ENCODE measurements at places on chromosomes 5 and 9.

- DNase-seq = no peak
Observed at GRCh38 chr9:112665347-112665746, 52.6 kb downstream of the INIP start.

DNA sequence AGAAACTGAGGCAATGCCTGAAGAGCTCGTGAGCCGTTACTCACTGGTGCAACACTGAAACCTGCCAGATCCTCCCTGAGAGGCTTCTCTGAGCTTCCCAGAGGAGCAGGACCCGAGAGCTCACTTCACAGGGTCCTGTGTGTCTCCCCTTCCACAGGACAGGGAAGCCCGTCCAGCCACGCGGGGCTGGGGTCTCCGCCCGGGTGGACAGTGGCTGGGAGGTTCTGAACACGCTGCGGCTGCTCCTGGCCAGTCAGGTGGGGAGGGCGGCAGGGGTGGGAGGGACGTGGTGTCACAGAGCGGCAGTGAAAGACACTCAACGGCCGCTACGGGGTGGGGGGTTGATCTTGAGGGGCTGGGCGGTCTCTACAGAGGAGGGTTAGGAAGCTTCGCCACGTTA, 290 bp upstream of the ZDHHC11 start:
- no peak for DNase-seq

DNA sequence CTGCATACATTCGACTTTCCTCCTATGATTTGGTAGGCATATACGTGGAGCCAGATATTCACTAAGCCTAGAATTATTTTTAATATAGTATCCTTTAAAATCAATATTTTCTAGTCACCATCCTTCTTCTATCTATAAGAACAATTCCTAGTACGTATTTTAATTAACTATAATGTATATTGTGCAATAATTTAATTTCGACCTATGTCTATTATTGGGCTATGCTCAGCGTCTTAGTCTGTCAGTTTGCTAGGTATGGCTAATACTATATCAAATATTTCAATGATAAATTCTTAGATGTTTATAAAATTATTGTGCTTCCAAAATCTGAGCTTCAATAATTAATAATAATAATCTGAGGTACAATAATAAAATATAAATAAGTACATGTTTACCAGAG, 705.3 kb downstream of the PRELID2 start:
- DNase-seq = no peak

GRCh38 chr5:127934791-127935256, 148.7 kb upstream of the SLC12A2 start:
- DNase-seq = no peak

DNA sequence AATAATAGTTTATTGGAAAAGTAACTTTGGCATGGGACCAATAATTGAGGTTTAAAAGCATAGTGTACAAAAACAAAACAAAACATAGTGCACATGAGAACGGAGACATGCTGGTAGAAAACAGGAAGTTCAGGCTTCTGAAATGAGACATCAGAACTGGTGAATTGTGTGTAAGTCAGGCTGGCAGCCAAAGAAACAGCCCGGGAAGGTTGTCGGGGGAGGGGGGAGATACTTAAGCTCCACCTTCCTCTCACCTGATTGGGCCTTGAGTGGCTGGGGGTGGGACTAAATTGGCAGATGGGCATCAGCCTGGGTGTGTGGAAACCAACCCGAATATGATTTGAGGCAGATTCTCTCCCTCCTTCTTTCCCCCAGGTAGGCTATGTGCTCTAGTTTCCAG, 256.3 kb downstream of the SMARCA2 start:
- no peak for DNase-seq

- no peak for DNase-seq
Observed at GRCh38 chr5:6636293-6636692, 3.1 kb downstream of the SRD5A1 start.

GRCh38 chr5:88833371-88834130, 49.4 kb downstream of the MEF2C start:
- no peak for DNase-seq

DNA sequence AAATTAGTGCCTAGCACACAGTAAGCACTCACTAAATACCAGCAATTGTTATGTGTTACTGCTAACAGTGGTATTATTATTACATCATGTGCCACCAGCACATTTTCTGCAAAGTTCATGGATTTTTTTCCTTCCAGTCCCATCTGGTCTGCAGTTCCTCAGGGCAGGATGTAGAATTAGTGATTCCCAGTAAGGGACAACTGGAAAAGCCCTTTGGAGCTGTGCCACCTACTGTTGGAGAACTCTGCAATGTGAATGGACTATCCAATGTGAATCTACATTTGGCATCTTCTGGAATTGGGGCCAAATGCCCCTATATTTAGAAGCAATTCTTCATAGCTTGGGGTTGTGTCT, 154.0 kb downstream of the CDH6 start:
- no peak for DNase-seq

DNA sequence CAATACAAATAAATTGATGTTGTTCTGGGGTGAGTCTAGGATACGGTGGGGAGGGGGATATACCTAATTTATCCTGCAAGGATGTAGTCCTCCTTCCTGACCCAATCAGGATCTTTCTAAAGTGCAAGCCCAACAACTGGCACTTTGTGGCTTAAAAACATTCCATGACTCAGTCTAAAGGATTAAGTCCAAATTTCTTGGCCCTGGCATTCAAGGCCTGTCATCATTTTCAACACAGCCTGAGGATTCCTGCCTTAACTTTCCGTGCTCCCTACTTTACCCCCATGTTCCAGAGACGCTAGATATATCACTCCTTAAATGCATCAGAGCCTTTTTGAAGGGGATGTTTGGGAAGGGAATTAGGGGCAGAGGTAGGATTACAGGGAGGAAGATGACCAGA, 1.0 kb downstream of the FAM221B start:
- DNase-seq = no peak

DNA sequence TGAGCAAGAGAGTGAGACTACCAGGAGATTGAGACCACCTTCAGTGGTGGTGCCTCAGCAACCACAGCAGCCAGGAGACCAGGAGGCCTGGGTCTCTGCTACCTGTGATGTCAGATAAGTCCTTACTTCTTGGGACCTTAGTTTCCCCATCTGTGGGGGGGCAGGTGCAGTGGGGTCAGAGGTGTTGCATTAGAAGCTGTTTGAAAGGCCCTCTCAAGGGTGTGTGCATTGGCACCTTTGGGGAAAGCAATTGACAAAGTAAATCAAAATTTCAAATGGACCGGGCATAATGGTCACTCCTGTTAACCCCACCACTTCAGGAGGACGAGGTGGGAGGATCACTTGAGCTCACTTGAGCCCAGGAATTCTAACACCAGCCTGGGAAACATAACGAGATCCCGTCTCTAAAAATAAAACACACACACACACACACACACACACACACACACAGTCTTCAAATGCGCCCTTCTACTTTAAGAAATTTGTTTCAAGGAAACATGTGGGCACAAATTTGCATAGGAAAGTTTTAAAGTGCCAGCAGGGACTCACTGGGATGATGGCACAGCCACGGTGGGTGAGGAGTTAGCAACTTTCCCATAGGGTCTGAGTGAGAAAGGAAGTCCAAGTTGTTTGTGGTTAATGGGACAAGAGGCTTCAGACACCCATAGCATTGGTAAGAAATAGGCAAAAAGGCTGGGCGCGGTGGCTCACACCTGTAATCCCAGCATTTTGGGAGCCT, 1.3 kb upstream of the AK1 start:
- DNase-seq = no peak

GRCh38 chr5:98588215-98588614, 185.2 kb upstream of the RGMB start:
- DNase-seq = no peak

DNA sequence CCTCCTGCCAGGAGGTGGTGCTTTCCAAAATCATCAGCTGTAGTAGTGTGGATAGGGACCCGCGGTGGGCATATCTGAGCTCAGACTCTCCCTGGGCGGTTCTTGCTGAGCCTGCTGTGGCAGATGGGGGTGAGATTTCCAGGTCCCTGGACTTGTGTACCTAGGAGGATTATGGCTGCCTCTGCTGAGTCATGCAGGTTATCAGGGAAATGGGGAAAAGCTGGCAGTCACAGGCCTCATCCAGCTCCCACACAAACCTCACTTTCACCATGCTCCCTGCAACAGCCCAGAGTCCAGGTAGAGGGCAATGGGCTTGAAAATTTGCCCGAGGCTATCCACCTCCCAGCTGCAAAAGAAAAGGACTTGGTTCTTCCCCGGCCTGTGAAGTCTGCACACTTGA, 23.4 kb upstream of the MAMDC2 start:
- no peak for DNase-seq

- DNase-seq = no peak
Observed at GRCh38 chr5:43802119-43802518, 199.1 kb downstream of the NNT start.

- DNase-seq = no peak
Observed at GRCh38 chr5:54693936-54694657, 176.5 kb downstream of the SNX18 start.

GRCh38 chr5:161414896-161415295, 131.6 kb downstream of the GABRB2 start:
- no peak for DNase-seq

DNA sequence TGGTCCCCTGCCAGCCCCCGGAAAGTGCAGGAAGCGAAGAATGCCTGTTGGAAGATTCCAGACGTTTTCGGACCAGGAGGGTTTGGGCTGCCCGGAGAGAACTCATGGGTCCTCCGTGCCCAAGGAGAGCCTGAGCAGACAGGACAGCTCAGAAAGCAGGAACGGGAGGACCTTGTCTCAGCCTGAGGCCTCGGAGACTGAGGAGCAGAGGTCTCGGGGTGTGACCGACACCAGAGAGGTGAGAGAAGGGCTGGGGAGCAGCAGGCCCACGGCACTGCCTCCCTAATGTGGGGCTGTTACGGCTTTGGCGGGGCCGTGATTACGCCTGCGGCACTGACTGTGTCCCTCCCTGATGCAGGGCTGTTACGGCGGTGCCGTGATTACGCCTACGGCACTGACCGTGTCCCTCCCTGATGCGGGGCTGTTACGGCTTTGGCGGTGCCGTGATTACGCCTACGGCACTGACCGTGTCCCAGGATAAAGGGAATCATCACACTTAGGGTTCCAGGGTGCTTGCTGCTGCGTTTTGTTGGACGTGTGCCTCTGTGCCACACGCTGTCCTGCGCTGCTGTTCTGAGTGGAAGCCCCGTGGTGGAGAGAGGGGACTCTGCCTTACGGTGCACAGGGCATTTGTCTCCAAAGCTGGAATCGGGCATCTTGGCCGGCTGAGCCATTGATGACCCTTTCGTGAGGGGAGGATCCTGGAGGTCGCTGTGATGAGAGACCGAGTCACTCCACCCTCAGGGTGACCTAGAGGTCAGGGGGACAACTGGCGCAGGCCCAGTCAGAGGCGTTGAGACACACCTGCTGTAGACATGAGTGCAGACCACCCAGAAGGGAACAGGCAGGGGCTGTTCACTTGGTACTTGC, 25.7 kb downstream of the CEP72 start:
- no peak for DNase-seq

GRCh38 chr9:110615498-110615897, 36.0 kb upstream of the SVEP1 start:
- no peak for DNase-seq

DNA sequence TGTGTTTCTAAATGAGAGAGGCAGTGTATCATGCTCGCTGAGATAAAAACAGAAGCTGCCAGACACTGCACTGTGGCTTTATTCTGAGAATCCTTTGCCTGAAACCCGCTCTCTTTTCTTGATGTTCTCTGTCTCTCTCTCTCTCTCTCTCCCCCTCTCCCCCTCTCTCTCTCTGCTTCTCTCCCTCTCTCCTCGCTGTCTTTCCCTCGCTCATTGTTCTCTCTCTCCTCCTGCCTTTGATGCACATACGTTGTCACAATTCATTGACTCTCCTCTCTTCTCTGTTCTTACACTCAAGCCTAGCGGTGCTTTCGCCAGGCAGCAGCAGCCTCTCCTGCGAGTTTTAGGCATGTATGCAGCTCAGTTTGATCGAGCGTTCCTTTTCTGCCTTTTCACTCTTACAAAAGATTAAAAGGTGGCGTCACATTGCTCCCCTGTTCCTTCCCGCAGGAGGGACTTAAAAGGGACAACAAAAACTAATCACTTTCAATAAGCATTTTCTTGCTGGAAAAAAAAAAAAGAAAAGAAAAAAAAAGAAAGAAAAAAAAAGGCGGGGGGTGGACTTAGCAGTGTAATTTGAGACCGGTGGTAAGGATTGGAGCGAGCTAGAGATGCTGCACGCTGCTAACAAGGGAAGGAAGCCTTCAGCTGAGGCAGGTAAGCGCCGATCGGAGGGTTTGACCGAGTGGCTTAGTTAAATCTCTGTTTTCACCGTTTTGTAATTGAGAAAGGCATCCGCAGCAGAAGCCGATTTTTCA, 717.9 kb upstream of the WWC1 start:
- DNase-seq = peak; percentile 68

DNA sequence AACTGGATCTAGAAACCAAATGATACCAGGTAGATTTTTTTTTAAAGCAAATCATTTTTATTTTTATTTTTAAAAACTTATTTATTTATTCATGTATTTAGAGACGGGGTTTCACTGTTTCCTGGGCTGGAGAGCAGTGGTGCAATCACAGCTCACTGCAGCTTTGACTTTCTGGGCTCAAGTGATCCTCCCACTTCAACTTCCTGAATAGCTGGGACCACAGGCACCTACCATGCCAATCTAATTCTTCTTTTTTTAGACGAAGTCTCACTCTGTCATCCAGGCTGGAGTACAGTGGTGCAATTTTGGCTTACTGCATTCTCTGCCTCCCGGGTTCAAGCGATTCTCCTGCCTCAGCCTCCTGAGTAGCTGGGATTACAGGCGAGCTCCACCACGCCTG, 41.3 kb upstream of the CDK20 start:
- DNase-seq = no peak

DNA sequence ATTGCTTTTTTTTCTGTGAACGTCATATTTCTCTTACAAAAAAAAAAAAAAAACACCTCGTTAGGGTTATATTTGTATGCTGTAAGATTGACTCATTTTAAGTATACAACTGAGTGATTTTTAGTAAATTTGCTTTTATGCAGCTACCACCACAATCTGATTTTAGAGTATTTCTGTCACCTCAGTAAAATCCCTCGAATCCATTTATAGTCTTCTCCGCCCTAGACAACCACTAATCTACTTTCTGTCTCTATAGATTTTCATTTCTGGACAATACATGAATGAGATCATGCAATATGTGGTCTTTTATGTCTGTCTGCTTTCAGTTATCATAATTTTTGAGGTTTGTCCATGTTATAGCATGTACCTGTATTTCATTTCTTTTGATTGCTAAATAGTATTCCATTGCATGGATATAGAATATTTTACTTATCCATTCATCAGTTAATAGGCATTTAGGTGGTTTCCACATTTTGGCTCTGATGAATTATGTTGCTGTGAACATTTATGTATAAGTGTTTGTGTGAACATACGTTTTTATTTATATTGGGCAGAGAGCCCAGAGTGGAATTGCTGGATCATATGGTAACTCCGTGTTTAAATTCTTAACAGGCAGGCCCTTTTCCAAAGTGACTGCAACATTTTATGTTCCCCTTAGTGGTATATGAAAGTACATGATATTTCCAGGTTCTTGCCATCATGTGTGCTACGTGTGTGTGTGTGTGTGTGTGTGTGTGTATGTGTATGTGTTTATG, 171.4 kb downstream of the SGCD start:
- DNase-seq = no peak

GRCh38 chr9:97767891-97768290, 70.8 kb upstream of the XPA start:
- DNase-seq = no peak

- DNase-seq = no peak
Observed at GRCh38 chr9:115046199-115046598, 71.8 kb downstream of the TNC start.

GRCh38 chr9:35501946-35502345, 12.0 kb downstream of the RUSC2 start:
- no peak for DNase-seq
